ENCODE measurements at places on chromosomes 5 and 9. TPM values are rescaled to one million over a fixed set of nuclear protein-coding genes. Genes with fewer than 3 reads are reported as not detected.

Gene C9
- not detected for total RNA-seq

Gene SPINK4
- total RNA-seq = not detected

Gene PLPPR1
- total RNA-seq = 222 TPM

Gene NRG2
- 4.1 TPM for total RNA-seq

Gene DND1
- total RNA-seq = 0.31 TPM

Gene GPX8
- total RNA-seq = 4.4 TPM

Gene SUSD3
- total RNA-seq = 1.6 TPM

Gene KCNMB1
- 0.16 TPM for total RNA-seq

Gene ZNF658
- 21.5 TPM for total RNA-seq

Gene TMEM215
- total RNA-seq = 1.1 TPM

Gene MYOZ3
- total RNA-seq = 1.7 TPM

Gene GRIN1
- total RNA-seq = 31.2 TPM

Gene NSG2
- 565 TPM for total RNA-seq

Gene EIF4E1B
- total RNA-seq = not detected

Gene FBXL7
- total RNA-seq = 3.0 TPM

Gene SCGB3A1
- total RNA-seq = not detected

Gene NAIP
- 15.9 TPM for total RNA-seq

Gene BTNL8
- total RNA-seq = not detected
